ENCODE measurements at places on chromosomes 2 and 18.

DNA sequence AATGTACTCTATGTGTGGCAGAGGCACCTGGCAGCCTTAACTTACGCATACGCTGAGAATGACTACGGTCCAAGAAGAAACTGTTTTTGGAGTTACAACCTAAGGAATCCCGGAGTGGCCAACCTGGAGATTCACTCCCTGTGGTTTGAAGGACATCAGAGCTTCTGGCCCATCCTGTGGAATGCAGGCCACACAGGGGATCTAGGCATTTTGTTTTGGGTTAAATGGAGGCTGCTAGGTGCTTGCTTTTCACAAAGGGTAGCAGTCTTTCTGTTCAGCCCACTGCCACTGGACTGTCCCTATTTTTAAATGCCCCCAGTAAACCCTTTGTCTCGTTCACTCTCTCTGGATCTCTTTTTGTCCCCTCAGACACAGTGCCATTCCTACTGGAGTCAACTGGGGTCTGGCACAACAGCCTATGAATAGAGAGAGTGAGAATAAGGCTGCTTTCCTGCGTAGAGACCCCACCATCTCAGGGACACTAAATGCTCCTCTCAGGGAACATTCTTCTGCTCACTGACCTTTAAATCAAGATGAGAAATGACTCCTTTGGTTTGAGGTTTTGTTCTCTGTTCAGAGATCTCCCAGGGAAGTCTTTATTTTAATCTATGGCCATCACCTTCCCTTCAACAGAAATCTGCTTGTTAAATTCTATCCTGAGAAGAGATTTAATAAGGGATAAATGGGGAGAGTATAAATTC, 124.9 kb downstream of the B3GNT2 start:
- DNase-seq: no peak

DNA sequence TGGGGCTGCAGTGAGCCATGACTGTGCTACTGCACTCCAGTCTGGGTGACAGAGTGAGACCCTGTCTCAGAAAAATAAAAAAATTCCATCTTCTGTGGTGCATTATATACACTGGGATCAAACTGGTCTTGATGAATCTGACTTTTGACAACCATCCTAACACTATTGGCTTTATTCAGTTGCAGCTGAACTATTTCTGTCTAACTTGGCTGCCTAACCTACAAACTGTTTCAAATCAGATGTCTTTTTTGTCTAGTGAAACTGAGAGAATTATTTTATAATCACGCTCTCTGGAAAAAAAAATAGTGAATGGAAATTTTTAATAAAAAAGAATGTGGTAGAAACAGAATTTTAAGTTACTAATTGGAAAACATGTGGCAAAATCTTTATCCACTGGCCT, 15.0 kb downstream of the CTLA4 start:
- DNase-seq: no peak

GRCh38 chr2:240760121-240760520, 59.9 kb downstream of the KIF1A start:
- DNase-seq: no peak

- peak; percentile 45 for DNase-seq
These were observed 4.0 kb upstream of the SLC66A2 start for GRCh38 chr18:79955302-79956075.

- DNase-seq: no peak
These were observed 141.9 kb upstream of the CTAGE1 start for GRCh38 chr18:22559414-22560274.

GRCh38 chr2:120446236-120447126, 100.5 kb downstream of the INHBB start:
- no peak for DNase-seq

DNA sequence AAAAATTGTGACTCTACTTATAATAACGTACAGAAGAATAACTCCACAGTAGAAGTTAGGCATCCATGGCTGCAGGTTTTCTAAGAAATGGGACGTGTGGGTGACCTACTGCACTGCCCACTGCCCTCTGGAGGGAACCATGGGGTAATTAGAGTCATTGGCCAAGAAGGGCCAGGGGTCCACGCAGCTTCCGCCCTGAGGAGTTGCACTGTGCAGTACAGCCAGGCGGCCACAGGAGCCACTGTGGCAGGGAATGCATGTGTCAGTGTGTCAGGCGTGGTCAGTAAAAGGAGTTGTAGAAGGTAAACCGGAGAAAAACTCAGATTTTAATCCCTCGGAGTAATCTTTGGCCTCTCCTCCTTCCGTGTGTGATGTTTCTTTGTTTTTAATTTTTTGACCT, 24.8 kb downstream of the NCK2 start:
- no peak for DNase-seq

- no peak for DNase-seq
These were observed 6.8 kb downstream of the SLC38A11 start for GRCh38 chr2:164948540-164948939.

- DNase-seq: no peak
These were observed 68.4 kb downstream of the LIPG start for GRCh38 chr18:49630246-49630699.

DNA sequence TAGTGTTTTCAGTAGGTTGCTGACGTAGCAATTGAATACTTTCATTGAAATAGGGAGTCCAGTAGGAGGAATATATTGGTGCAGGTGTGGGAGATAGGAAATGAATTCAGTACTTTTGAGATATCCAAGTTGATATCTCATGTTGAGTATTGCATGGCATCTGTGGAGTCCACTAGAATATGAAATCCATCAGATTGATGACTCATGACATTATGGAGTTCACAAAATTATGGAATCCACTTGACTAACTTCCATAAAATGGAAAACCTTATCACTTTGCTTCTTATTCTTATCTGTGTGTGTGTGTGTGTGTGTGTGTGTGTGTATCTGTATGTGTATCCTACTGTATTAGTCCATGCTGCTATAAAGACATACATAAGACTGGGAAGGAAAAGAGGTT, 513.5 kb upstream of the ZEB2 start:
- DNase-seq: no peak

GRCh38 chr2:128280901-128281321, 37.8 kb downstream of the HS6ST1 start:
- DNase-seq: no peak

DNA sequence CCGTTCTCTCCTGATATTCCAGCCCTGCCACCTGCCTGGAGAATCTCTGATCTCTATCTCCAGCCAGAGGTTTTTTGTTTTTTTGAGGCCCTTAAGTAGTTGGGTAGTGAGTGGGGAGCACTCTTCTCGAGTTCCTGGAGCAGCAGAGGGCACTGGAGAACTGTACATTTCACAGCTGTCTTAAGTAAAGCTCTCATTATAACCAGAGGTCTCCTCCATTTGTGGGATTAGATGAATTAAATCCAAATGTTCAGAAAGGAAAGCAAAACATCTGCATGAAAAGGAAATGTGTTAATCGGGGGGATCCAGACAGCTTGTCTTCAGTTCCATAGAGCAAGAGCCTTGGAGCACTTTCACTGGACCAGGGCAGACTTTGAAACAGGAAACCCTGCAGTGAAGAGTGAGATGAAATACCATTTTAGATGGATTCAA, 32.8 kb downstream of the AOX1 start:
- no peak for DNase-seq

- DNase-seq: no peak
These were observed 143.3 kb upstream of the ZEB2 start for GRCh38 chr2:144663207-144663606.

- DNase-seq: no peak
These were observed 33.3 kb downstream of the FAM178B start for GRCh38 chr2:96952976-96953610.

DNA sequence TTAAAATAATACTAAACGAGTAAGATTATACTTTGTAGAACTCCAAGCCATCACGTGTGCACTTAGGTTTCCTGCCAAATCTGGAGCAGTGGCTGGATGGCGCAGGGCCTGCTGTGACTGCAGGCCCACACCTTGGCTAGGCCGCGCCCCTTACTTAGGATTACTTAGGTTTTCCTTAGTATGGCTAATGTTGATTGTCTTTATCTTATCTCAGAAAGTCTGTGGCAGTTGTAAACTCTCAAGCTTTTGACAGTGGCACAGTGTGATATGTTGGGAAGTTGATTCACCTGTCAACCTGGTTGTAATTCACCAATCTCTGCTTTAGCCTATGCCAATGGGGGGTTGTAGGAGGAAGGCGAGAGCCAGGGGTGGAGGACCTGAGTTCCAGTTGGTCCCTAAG, 208.4 kb downstream of the ZNF407 start:
- DNase-seq: no peak

GRCh38 chr2:235669983-235670962, 176.4 kb downstream of the AGAP1 start:
- DNase-seq: no peak

DNA sequence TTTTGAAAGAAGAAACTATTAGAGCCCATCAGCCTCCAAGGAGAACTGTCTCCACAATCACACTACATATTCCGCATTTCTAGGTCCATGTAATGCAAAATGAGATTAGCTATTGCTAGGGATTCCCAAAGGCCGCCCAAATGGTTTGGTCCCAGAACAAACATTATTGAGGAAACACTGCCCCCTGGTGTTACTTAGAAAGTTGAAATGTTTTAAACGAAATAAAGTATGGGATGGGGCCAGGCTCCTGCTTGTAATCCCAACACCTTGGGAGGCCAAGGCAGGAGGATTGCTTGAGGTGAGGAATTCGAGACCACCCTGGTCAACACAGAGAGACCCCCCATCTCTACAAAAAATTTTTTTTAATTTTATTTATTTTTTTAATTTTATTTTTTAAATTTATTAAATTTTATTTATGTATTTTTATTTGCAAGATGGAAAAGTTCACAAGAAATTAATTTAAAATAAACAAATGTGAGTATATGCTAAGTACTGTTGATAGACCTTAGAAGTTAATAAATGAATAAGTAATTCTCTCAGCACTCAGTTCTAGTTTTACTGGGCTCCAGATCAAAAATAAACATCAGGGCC, 5.5 kb downstream of the NHEJ1 start:
- DNase-seq: peak; percentile 70

- no peak for DNase-seq
These were observed 95.9 kb downstream of the CRIM1 start for GRCh38 chr2:36451512-36451911.

- DNase-seq: no peak
These were observed 645 bp downstream of the KCTD18 start for GRCh38 chr2:200509235-200509611.

GRCh38 chr2:128801576-128801975, 482.9 kb upstream of the HS6ST1 start:
- no peak for DNase-seq

DNA sequence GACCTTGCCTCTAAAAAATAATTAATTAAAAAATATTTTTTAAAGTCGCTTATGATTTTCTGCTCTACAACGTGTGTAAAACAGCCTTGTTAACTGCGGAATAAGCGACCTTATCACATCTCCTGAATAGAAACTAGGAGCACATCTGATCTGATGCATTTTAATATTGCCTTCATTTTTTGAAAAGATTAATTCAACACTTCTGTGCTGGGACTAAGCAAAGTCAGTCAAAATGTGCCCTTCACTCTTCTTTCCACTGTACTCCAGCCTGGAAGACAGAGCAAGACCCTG, 12.6 kb downstream of the CLEC4F start:
- DNase-seq: no peak

DNA sequence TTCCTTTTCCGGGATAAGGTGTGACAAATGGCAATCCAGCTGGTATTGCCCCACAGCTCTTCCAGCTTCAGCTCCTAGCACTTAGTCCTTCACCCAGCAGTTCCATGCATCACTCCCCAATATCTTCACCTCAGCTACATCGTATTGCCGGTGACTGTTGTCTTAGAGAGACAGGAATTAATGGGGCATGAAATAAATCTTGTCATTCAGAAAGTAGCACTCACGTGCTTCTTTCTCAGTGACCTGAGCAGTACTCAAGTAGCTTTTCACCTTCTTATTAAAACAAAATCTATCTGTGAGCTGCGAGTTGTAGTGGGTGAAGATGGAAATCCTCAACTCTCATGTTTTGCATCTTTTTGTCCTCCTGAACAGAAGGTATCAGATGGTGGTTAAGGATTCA, 72.8 kb downstream of the PTH2R start:
- no peak for DNase-seq

DNA sequence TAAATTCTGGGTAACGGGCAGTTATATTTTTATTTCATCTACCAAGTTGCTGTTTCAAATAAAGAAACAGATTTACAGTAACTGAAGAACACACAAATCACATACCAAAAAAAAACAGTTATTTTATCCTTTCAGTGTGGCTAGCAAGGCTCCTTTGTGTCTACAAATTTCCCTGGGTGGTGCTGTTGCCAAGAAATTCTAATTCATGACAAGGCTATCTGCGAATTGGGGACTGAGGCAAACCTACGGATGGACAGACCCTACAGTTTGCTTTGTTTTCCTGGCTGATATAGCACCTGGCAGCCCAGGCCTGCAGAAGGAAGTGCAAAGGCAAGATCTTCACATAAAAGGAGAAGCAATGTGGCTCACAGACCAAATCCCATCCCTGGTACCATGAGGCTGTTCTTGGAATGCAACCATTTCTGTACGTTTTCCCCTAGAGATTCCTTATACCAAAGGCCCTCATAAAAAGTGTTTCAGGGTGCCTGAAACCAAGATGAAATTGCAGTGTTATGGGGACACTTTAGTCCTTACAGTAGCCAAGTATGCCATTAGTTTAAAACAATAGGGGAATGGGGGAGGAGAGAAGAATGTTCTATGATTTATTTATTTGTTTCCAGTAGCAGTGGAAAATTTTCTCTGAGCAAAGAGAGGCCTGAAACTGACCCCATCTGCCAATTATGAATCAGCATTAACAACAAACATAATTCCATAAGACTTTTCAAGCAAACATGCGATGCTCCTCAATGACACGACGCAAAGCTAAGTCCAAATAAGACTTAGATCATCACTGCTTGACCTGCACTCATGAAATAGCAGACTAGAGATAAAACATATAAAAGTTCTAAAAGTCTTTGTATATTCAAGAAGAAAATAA, 4.3 kb downstream of the KLF7 start:
- DNase-seq: no peak

DNA sequence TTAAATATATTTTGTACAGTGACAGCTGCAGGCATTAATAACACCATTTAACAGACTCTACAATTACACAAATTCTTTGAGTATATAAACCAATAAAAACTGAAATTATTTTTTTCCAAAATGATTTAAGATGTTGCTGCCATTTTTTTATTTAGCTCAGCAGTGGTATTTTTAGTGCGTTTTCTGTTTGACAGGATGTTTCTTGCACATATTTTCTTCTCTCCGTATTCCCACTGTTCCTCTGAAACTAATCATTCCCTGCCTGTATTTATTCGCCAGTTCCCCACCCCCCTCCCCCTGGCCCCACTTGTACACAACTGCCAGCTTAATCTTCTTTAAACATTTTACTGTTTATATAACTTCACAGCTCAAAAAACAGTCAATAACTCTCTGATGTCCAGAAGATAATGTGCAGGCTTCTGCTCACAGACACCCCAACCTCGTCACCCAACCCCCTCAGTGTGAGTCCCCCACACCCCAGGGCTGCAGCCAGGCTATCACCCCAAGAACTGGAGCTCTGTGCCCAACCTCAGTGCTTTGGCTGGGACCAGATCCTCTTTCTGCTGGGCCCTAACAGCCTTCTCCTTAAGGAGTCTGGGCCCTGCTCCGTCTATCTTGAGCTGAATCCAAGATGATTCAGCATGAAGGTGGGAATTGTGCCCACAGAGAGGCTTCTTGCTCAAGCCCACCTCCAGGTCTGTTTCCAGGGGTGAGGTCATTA, 41.6 kb upstream of the MAP4K4 start:
- DNase-seq: no peak

All from activated CD4-positive, alpha-beta T cell treated with anti-CD3 and anti-CD28 coated beads, Interleukin-10, Interleukin-2, amounts not matched to agents 100 ng/mL and 50 ng/mL, durations not matched to agents 16 hours and 8 hours (primary cell).